ENCODE measurements at places on chromosomes 7 and 10.

DNA sequence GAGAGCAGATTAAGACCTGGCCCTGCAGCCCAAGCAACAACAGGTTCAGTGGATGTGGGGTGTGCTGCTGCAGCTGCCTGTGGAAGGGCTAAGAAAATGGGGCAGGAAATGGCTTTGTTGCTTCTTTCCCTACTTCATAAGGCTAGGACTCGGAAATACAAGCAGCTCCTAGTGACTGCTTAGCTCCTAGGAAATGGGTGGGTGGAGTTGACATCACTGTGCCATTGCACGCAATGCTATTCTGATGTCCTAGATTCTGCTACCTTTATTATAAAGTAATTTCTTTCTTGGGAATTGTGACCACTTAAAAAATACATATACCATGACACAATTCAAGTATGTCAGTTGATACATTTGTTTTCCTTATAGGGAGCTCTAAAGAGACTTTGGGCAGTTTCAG, 155.8 kb downstream of the FANK1 start:
- no peak for DNase-seq

- DNase-seq, result no peak
These were observed 201.0 kb upstream of the PRPS1L1 start for GRCh38 chr7:18228686-18229085.

DNA sequence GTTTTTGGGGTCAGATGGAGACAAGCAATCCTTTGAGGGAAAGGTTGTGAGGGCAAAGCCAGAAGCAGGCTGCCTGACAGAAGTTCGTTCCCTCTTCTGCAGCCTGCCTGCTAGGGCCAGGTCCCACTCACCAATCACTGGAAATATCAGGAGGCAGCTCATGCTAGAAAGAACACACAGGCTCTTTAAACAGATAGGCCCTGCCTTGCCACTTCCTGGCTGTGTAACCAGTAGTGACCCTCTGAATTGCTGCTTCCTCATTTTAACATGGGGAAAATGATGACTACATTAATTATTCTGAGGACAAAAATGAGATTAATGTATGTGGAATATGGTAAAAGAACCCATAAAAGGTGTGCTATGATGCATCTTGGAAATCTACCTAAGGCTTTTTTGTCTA, 50.5 kb upstream of the MRLN start:
- no peak for DNase-seq

- no peak for DNase-seq
These were observed 137.0 kb downstream of the GLCCI1 start for GRCh38 chr7:8105449-8106095.

- DNase-seq, result no peak
These were observed 1.4 kb downstream of the HECW1 start for GRCh38 chr7:43113622-43114457.

DNA sequence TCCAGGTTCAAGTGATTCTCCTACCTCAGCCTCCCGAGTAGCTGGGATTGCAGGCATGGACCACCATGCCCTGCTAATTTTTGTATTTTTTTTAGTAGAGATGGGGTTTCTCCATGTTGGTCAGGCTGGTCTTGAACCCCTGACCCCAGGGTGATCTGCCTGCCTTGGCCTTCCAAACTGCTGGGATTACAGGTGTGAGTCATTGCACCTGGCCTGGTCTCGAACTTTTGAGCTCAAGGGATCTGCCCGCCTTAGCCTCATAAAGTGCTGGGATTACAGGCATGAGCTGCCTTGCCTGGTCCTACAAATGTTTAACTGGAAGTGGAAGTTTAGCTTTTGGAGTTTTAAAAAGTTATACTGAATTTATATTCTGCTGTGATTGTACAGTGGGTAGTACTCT, 2.8 kb downstream of the MLLT10 start:
- DNase-seq, result no peak

DNA sequence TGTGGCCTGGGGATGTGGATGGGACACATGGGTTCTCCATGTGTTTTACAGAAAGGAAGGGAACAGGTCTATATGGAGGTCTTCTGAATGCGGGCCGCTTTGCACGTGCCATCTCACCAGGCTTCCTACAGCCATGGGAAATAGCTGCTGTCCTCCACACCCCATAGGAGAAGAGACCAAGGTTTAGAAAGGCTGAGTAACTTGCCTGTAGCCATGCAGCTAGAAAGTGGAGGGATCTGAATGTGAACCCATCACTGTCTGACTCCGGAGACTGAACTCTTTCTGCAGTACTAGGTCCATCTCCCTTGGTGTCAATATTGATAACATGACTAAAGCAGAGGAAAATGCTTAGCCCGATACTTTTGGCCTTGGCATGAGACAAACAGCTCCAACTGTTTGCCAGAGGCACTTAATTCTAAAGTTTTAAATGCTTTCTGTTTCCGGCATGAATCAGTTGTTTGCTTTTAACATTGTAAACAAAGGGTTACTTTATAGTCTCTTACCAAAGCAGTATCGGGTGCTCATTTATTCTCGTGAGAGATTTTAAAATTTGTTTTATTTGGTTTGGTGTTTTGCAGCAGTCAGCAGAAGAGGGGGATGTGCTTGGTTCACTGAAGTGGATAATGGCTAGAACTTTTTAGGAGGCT, 64.8 kb upstream of the LOXL4 start:
- no peak for DNase-seq

DNA sequence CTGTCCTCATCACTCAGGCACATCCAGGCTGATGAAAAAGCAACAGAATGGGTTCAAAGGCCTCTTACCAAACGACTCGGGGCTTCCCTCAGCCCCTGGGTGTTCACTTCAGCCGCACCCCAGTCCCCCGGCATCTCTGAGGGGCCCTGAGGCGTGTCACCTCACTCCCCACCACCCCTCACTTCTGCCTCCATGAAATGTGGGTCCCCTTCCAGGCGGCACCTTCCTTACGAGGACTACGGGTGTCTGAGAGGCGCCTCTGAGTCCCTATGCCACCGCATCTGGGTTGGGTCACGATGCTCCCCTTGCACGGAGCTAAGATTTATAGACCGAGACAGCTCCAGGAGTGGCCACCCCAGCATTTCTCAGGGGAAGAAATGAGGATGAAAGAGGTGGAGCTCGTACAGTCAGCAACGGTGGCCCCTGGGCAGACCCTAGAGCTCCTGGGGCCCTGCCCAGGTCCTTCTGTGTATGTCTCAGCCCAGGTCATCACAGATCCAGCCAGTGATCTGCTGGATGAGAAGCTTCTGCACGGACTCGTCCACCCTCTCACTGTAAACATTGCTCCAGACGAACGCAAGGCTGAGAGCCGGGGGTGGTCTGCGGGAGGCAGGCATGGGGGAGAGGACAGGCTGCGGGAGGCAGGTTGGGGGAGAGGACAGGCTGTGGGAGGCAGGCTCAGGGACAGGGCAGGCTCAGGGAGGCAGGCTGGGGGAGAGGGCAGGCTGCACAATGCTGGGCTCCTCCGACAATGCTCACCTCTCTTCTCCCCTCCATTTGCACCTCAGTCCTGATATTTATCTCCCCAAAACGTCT, 408.2 kb downstream of the DNAJB6 start:
- no peak for DNase-seq

- DNase-seq, result no peak
These were observed 2.5 kb upstream of the TWIST1 start for GRCh38 chr7:19119870-19120486.

- DNase-seq, result no peak
These were observed 252.9 kb downstream of the HGF start for GRCh38 chr7:81516898-81517297.

DNA sequence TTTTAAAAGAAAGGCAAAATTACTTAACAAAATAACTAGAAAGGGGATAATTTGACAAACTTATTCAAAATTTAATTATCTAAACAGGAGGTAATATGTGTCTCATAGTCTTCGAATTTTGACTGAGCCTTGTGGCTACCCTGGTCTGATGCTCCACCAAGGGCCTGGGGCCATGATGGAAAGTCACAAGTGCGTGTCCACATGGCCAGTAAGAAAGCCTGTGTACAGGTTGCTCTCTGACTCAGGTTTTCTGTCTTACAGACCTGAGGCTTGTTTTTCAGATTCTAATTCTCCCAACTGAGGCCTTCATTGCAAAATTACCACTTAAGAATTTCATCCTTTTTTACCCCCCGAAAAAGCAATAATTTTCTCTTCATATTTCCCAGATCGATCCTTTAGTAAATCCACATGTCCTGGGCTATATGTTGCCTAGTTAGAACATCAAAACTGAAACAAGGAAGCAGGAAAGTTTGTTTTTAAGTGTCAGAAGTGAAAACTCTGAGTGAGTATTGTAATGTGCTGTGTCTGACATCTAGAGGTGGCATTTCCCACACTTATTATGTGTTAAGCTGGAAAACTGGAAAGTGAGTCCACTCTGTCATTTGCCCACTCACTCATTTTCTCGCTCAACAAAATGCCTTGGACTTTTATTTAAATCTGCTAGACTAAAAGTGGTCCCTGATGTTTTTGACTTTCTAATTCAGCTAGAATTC, 10.0 kb downstream of the CYP3A43 start:
- DNase-seq, result no peak

GRCh38 chr7:28419716-28420115, 7.4 kb downstream of the CREB5 start:
- no peak for DNase-seq

DNA sequence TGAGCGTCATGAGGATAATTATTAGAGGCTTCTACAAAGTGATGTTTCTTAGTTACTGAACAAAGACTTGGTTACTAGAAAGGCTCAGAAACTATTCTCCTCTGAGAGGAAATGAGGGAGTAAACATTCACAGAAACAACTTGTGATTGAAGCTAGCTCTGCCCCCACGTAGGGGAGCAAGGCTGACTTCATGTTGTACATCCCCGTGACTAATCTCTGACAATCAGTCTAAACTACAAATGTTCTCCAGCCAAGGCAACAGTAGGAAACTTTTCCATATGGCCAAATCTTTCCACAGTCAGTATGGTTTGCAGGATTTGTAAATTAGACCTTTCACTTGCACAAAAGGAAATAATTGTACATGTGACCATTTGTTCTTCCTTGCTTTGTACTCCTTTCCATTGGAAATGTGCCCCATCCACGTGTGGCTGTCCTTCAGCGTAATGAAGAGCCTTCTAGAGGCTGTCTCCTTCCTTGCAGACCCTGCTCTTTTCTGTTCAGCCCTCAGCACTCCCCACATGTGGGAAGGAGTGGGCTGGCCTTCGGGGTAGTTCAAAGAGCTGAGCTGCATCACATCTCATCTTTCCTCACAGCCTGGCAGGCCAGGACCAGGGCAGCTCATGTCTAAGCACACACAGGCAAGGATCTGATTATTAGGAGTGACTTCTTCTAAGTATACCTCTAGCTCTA, 93.5 kb downstream of the PCGF5 start:
- DNase-seq, result no peak

- no peak for DNase-seq
These were observed 23.2 kb downstream of the PILRA start for GRCh38 chr7:100396421-100396982.

- DNase-seq, result no peak
These were observed 183.8 kb downstream of the CAMK1D start for GRCh38 chr10:12533151-12533550.

DNA sequence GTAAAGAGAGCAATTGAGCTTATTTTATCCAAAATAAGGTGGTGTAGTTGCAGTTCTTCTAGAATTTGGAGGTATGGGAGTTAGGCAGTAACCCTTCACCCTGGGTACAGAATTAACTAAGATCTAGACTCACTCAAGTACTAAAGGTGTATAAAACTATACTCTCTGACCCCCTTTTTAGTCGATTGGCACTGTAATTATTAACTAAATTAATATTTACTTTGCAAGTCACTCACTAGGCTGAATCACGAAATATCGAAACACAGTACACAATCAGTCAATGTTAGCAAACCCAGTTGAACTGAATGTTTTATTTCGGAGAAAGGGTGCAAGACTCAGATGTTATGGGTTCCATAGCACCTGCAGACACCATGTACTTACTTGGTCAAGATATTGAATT, 14.6 kb upstream of the CYP2C19 start:
- no peak for DNase-seq

DNA sequence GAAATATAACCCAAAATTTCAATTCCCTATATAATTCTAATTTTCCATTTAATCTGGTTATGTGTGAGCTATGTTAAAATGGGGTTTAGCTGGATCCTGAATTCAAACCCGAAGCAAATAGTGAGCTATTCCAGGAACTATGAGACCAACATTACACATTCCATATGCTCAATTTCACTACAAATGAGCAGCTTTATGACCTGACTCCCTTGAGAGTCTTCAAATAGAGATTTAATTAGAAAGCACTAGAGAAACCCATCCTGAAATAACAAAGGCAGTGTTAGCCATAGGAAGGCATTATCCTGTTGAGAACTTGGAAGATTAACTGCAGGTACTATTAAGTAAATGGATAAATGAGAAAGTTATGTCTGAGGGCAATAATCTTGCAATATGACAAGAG, 890.0 kb downstream of the GRM8 start:
- no peak for DNase-seq
